ENCODE measurements at places on chromosomes 4 and X.

DNA sequence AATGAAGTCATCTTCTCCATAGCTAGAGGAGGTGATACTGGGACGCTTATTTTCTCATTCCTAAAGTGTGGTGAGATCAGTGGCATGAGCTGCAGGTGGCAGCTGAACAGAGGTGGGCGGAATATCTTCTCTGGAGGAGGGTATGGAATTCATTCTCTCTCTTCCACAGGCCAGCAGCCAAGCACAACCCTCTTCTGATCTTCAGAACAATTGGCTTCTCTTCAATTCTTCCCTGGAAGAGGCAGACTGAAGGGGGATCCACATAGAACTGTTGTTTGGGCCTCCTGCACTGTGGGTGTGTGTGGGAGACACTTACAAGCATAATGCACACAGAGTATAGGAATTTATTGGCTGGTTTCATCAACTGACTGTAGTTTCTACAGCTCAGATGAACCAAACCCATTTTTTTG, 180.4 kb upstream of the RASGEF1B start:
- DNase-seq = no peak

DNA sequence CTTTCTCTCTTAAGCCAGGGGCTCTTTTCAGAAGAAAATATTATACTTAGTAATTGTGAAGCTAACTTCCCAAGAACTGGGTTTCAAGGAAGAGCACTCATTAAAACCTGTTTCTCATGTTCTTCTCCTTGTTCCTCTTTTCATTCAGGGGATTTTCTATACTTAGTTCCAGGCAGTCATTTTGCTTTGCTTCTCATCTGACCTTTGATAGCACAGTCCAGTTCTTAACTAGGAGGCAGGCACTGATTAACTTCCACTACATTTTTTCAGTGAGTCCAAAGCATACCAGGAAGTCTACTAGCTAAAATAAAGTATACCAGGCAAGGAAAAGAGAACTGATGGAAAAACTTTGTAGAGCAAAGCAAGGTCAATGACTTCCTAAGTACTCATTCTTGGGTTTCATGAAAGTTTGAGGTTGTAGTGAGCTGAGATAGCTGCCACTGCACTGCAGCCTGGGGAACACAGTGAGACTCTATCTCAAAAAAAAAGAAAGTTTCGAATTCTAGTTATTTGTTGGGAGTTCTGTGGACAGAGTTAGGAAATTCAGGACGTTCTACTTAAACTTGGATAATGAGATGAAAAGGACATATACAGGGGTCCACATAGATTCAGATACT, 190.1 kb upstream of the HS3ST1 start:
- no peak for DNase-seq

- no peak for DNase-seq
These were observed 123.9 kb upstream of the CBR4 start for GRCh38 chr4:169133932-169134331.

- no peak for DNase-seq
These were observed 322.5 kb upstream of the NR3C2 start for GRCh38 chr4:148764720-148765119.

DNA sequence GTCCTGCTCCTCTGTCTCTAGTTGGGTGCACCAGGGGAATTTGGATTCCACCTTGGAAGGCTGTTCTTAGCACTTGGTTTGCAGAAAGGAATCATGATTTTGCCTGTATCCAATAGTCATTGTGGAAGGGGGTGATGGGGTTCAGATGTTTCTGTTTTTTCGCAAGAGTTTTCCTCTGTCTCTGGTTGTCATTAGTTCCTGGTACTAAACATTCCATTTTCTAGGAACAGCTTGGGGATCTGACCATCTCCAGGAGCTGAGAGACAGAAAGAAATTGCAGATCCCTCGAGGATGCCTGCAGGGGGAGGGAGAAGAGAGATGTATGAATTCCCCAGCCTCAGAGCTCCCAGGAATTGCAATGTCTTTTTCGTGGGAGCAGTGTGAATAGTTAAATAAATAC, 70.9 kb downstream of the CYTL1 start:
- no peak for DNase-seq

- no peak for DNase-seq
These were observed 68.0 kb upstream of the MAGED1 start for GRCh38 chrX:51825436-51825835.

- no peak for DNase-seq
These were observed 126.5 kb downstream of the CHIC2 start for GRCh38 chr4:53937918-53938317.

- DNase-seq = no peak
These were observed 19.6 kb upstream of the KDM5C start for GRCh38 chrX:53244610-53245009.

DNA sequence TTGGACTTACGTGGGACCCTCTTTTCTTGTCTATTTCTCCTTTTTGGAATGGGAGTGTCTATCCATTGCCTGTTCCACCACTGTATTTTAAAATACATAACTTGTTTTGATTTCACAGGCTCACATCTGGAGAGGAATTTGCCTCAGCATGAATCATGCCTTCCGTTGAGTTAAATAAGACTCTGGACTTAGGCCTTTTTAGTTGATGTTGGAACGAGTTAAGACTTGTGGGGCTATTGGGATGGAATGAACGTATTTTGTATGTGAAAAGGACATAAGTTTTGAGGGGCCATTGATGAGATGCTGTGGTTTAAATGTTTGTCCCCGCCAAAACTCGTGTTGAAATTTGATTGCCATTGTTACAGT, 66.2 kb downstream of the BEX3 start:
- DNase-seq = no peak

DNA sequence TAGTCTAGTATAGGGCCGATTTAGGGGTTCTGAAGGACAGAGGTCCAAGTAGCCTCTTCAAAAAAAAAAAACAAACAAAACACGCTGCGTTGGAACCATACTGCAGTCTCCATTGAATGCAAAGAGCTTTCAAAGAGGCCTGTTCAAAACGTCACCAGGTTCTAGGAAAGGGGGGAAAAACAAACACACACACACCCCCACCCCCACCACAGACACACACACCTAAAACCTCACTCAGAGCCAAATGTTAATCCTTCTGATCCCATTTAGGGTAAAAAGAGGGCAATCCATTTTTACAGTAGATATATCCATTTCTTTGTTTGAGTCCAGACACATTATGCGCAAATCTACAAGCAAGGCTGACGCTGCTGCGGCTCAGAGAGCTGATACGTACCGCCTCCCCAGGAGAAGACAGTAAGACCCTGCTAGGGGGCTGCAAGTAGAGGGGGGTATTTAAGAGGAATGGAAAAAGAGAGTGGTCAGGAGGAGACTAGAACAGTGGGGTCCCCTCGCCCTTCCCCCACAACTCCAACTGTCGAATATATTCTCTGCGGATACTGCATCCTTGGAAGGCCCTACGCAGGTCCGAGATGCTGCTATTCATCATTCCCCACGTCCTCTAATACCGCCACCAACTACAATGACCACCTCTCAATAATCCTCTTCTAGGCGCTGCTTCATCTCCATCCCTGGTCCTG, 1.3 kb downstream of the NKRF start:
- no peak for DNase-seq

All from T-helper 17 cell (primary cell).